Caco-2 (cell line): ENCODE measurements at places on chromosomes 3 and 15.

GRCh38 chr3:38036906-38037305, 2.1 kb upstream of the DLEC1 start:
- no peak for DNase-seq

GRCh38 chr3:179410999-179411398, 40.3 kb downstream of the GNB4 start:
- no peak for DNase-seq

- no peak for DNase-seq
These were observed 92.1 kb upstream of the PLSCR4 start for GRCh38 chr3:146342989-146343388.

GRCh38 chr15:93458597-93458996, 369.6 kb upstream of the RGMA start:
- no peak for DNase-seq

- DNase-seq: no peak
These were observed 41.2 kb downstream of the IMPG2 start for GRCh38 chr3:101279162-101279561.

DNA sequence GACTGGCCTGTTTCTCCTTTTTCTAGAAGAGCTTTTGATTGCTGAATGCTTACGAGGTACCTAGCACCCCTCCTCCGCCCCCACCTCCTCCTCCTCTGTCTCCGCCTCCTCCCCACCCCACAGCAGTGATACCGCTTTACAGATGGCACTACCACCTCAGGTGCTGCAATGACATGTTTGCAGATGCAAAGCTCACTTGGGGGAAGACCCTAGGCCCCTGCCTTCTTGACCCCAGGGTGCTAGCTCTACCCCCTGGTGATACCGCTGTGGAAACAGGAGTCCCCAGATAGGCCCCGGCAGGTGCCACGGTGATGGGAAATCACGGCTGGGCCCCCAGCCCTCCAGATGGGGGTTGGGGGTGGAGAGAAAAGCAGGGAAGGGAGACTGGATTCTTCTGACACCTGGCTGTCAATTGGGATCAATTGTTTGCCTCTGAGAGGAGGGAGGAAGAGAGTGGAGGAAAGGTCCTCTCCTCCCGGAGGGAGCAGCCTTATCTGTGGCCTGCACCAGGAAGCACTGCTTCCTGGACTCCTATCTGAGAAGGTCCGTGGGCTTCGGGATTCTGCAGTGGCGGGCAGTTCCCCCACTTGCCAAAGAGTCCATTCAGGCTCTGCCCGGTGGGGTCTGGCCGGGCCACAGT, 37.6 kb downstream of the DNASE1L3 start:
- no peak for DNase-seq

GRCh38 chr15:67980773-67981685, 73.1 kb upstream of the PIAS1 start:
- DNase-seq: no peak

GRCh38 chr15:89114990-89115389, 26.7 kb downstream of the ABHD2 start:
- no peak for DNase-seq

- peak; percentile 76 for DNase-seq
These were observed 32.1 kb downstream of the ABHD17C start for GRCh38 chr15:80727196-80727595.

GRCh38 chr3:119632829-119633228, 27.6 kb downstream of the POPDC2 start:
- no peak for DNase-seq

DNA sequence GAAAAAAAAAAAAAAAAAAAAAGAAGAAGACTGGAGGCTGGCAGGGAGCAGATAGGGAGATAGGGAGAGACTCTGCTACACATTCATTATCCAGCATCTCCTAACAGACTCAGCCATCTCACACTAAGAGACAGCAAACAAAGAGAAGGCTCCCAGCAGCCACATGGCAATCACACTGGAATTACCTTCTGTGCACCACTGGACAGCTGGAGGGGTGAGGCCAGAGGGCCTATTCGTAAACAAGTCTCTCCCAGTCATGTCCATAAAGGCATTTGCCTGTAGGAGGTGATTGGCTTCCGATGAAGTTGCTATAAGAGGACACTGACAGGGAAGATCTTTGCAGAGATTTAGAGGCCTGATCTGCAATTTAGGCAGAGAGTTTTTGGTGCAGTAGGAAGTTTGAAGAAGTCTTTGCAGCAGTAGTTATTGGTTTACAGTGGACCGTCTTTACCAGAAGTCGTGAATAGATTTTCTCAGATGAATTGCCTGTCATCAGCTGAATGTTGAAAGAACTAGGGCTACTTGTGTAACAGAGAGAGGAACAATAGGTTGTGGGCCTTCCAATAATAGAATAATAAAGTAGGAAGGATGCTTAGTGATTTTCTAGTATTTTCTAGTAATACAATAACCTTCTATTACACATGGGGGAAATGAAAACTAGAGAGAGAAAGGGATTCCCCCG, 89.7 kb downstream of the TP63 start:
- peak; percentile 55 for DNase-seq

- DNase-seq: no peak
These were observed 45.0 kb downstream of the KLF13 start for GRCh38 chr15:31371520-31372240.

- DNase-seq: peak; percentile 73
These were observed 57.6 kb upstream of the SLC6A11 start for GRCh38 chr3:10758304-10759037.
